ENCODE measurements at places on chromosomes 1 and 21.

- no peak for DNase-seq
Measured at GRCh38 chr1:6483017-6483760, 8.3 kb downstream of the PLEKHG5 start.

DNA sequence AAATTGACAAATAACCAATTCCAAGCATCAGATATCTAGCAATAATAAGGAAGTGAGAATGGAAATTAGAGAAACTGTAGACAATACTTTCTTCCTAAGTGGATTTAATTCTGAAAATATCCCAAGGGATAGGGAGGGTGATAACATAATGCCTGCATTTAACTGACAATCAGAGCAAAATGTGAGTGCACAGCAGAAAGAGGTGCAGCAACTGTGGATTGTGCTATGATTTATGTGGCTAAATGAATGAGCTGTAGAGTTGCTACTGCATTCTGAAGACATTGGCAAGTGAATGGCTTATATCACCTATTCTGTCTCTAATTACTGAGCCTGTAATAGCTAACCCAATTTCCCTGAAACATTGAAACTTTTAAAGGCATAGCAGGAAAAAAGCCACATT lies 39.0 kb downstream of the OLFM3 start:
- no peak for DNase-seq

- no peak for DNase-seq
Measured at GRCh38 chr1:209162651-209163050, 420.9 kb upstream of the CAMK1G start.

- DNase-seq, result no peak
Measured at GRCh38 chr1:213286235-213286634, 235.2 kb downstream of the RPS6KC1 start.

DNA sequence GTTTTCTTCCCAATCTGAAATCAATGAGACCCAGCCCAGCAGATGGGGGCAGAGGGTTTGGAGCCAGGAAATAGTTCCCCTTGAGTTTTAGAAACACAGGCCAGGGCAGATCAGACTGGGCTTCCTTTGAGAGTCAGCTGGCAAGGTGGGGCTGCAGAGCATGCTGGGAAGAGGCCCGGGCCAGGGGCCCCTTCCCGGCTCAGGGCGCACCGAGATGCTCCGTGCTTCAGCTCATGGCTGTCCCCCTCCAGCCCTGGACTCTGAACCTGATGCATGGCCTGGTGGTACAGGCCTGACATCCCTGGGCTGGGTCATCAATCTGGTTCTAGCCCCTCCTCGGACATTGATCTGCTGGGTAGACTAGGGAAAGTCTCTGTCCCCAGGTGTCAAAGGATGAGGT lies 65.1 kb upstream of the RUNX3 start:
- DNase-seq, result no peak

GRCh38 chr1:111819566-111820263 lies 64.0 kb downstream of the DDX20 start:
- DNase-seq, result no peak

GRCh38 chr1:228356897-228357680 lies 49.5 kb downstream of the TRIM11 start:
- no peak for DNase-seq

GRCh38 chr1:181936768-181937581 lies 124.5 kb downstream of the ZNF648 start:
- peak; percentile 83 for DNase-seq

- DNase-seq, result no peak
Measured at GRCh38 chr1:41371630-41372599, 10.7 kb downstream of the FOXO6 start.

GRCh38 chr1:37868466-37868865 lies 9.1 kb upstream of the MTF1 start:
- DNase-seq, result no peak

DNA sequence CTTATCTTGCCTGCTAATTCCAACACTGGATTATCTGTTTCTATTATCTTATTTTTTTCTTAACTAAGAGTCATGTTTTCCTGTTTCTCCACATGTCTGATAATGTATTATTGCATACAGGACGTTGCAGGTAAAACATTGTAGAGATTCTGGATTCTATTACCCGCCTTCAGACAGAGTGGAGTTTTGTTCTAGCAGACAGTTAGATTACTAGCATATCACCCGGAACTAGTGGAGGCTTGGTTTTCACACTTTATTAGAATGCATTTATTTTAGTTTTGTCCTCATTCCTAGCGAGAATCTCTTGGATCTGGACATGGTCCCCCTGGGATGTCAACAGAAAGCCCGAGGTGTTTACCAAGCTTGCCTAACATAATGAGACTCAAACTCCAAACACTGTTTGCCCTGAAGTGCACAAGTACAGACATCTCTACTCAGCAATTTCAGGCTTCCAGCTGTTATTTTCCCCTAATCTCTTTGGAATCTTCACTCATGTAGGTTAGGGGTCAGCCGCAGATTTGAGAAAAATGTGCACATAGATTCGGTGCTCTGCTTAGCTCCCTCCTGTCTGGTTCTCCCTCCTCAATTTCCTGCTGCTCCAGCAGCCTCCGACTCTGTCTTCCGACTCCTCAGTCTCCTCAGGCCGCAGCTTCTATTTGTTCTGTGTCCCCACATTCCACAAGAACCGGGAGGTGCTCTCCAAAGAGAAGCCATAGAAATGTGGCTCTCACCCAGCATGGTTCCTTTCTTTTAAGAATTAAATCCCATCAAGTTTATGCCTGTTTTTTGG lies 36.8 kb upstream of the PTPRF start:
- DNase-seq, result no peak

DNA sequence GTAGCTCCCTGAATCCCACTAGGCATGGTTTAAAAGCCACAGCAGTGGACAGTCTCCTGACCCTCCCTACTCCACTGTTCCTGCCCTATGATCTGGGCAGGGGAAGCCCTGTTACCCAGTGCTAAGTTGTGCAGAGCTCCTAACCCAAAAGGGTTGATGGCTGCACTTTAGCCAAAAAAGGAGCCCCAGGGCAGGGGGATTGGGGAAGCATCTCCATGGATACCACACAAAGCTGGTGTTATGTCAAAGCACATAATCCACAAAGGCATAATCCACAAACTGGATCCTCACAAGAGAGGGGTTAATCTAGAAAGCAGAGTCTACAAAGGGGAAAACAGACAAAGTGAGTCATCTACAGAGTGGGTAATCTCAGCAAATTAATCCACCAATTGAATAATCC lies 5.7 kb downstream of the RSPO1 start:
- DNase-seq, result no peak

DNA sequence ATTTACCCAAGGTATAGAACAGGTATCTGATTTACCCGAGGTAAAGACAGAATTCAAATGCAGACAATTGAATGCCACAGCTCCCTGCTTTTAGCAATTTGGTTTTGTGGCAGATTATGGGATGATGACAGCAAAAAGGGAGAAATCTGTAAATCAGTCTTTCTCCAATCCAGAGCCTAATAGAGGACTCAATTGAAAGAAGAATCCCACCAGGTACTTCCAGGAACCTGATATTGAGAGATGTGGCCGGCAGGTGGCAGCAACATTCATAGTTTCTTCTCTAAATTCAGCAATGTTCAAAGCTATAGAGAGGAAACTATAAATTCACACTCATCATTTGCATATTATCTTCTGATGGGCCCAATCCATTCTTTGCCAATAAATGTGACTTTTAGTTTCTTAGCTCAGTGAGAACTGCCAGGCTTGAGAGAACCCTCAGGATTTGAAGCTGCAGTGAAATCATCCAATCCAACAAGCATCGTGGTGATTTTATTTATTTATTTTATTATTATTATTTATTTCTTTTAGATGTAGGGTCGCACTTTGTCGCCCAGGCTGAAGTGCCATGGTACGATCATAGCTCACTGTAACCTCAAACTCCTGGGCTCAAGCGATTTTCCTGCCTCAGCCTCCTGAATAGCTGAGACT lies 9.8 kb upstream of the PHACTR4 start:
- DNase-seq, result peak; percentile 79

GRCh38 chr1:44217809-44218410 lies 4.6 kb downstream of the DMAP1 start:
- peak; percentile 73 for DNase-seq

DNA sequence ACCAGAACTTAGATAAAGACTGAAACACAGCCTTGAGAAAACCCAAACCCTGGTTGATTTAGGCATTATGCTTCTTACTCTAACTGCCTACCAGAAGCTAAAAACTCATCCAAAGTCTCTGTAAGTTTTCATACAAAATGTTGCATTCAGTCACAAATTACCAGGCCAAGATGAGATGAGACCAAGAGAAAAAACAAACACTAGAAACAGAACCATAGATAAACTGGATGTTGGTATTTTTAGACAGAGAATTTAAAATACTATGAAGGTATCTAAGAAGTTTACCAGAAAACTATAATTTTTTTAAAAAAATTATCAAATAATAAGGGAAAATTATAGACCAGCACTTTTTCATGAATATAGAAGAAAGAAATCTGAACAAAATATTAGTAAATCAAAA lies 180.5 kb downstream of the VPS13D start:
- DNase-seq, result no peak

GRCh38 chr1:173431304-173432045 lies 45.7 kb upstream of the PRDX6 start:
- DNase-seq, result peak; percentile 81

DNA sequence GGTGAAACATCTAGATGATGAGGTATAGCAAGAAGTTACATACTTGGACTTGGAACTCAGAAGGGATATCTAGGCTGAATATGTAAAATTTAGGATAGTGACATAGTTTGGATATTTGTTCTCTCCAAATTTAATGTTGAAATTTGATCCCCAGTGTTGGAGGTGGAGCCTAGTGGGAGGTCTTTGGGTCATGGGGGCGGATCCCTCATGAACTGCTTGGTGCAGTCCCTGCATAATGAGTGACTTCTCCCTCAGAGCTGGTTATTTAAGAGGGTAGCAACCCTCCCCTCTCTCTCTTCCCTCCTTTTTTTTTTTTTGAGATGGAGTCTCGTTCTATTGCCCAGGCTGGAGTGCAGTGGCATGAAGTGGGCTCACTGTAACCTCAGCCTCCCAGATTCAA lies 15.5 kb downstream of the ST3GAL3 start:
- no peak for DNase-seq

DNA sequence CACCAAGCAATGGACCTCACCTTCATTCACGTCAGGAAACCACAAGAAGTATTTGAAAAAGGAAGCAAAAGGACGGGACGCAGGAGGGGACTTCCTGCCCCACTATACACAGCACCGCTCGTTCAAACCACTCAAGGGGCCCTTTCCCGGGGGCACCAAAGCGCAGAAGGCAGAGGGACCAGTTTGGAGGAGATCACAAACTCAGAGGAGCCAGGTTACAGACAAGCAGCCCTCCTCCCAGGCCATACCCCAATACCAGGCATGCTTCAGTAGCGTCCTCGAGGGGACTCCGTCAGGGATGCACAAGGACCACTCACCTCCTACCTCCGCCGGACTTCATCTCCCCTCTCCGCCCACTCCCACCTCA lies 685 bp downstream of the CRTC2 start:
- DNase-seq, result no peak

DNA sequence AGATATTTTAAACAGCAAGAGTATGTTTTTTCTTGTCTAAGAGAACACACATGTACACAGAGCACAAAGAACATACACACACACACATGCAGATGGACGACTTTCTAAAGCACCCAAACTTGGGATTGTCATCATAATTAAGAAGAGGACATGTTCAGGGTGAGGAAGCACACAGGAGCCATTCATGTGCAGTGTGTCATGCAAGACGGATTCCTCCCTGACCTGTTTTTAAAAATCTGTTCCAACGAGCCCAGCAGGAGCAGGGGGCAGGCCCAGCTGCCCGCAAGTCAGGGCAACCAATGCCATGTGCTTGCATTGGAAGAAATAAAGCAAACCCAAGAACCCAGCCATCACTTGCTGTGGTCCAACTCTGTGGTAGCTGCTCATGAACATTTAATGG lies 167.3 kb upstream of the ZNF644 start:
- DNase-seq, result no peak

DNA sequence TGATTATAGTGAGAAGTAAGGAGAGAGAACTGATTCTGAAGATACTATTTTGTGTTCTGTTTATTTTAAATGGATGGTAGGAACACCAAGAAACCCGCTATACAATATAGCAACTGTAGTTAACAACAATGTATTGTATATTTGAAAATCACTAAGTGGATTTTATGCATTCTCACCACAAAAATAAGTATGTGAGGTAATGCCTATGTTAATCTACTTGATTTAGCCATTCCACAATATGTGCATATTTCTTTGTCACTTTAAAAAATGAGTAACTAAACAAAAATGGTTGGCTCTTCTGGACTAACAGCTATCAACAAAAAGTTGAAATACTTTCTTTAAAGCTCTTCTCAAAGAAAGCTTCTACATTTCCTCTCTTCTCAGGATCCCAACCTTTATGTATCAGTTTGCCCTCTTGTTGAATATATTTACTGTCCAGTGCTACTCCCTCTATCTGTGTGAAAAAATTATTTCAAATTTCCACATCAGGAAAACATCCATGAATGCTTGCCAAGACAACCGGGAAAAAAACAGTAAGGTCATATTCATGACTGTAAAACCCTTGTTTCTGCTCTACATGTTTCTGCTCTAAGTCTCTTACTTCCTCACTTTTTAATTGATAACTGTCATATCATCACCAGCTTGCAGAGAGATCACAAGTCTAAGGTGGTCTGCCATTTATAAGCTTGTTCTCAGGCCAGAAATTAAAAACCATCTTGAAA lies 27.0 kb downstream of the CLCA4 start:
- no peak for DNase-seq

DNA sequence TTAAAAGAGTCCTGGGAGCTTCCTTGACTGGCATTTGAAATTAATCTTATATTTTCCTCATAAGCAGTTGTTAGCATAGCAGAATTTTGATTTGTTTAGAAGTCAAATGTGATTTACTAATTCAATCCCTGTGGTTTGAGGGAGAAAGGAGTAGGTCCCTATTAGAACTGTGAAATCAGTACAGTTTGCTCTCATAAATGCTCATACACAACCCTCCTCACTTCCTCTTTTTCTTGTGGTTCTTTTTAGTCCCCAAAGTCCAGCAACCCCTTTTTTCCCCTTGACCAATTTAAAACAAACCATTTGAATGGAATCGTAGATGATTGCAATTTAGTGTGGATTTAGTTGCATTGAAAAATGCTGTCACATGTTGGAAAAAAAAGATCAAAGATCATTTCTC lies 9.2 kb upstream of the IFI44 start:
- DNase-seq, result no peak

GRCh38 chr1:173914366-173914871 lies 2.7 kb downstream of the SERPINC1 start:
- DNase-seq, result peak; percentile 73

DNA sequence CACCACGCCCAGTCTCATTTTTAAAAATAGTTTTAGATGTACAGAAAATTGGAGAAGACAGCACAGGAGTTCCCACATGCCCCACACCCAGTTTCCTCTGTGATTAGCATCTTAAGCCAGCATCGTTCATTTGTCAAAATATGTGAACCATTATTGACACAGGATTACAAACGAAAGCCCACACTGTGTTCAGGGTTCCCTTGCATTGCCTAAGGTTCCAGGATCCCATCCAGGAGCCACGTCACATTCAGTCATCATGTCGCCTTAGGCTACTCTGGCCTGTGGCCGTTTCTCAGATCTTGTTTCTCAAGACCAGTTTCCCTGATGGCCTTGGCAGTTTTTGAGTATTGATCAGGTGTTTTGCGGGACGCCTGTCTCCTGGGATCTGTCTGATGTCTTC lies 34.7 kb upstream of the TNFRSF1B start:
- no peak for DNase-seq

GRCh38 chr1:153985941-153986761 lies at the start of gene RAB13:
Gene RAB13, minus strand, starts transcription at chr1:153986339. Its CDS starts 103 bp downstream, at chr1:153986236.
- DNase-seq, result peak; percentile 88

Measured in HEK293T (cell line).